ENCODE measurements at places on chromosomes 3 and 15.

- DNase-seq, result peak; percentile 97
These were observed 41.2 kb downstream of the CCDC12 start for GRCh38 chr3:46935168-46935858.

GRCh38 chr3:12838179-12838965, 3.0 kb downstream of the RPL32 start:
- DNase-seq, result peak; percentile 26

GRCh38 chr3:50135964-50136363, 19.2 kb upstream of the SEMA3F start:
- no peak for DNase-seq

- peak; percentile 5 for DNase-seq
These were observed 7.4 kb upstream of the TGM5 start for GRCh38 chr15:43274136-43274535.

DNA sequence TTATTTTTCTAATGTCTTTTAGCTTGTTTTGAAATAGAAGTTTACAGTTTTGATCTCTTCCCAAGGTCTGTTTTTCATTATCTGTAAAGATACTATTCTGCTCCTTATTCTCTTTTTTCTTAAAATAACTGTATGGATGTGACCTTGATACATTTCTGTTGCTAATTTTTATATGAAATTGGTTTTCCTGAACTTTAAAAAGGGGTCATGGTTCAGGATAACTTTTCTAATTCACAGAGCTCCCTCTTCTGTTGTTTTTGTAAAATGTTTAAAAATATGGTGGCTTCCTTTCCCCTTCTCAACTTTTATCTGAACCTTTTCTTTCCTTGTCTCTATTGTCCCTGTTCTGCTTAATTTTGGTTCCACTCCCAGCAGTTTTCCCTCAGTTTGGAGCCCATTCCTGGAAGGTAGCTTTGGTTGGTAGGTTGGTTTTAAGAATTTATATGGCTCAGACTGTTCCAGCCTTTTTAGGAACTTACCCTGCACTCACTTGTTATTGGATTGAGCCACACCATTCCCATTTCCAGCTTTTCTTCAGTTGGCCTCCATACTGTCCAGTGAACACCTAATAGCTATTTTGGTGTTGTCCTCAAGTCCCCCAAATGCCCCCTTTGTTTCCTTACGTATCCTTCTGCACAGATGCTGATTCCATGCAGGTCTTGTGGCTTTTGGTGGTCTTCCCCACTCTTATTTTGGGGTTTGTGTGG, 70.3 kb downstream of the SLMAP start:
- DNase-seq, result peak; percentile 9

- no peak for DNase-seq
These were observed 23.9 kb upstream of the TRA2B start for GRCh38 chr3:185961675-185962232.

GRCh38 chr15:89387140-89387903, 52.7 kb upstream of the POLG start:
- DNase-seq, result no peak

- no peak for DNase-seq
These were observed at the start of gene LHFPL4 for GRCh38 chr3:9553021-9553947. Gene LHFPL4, minus strand, starts transcription at chr3:9553822. Its CDS starts 1,143 bp downstream, at chr3:9552679.

DNA sequence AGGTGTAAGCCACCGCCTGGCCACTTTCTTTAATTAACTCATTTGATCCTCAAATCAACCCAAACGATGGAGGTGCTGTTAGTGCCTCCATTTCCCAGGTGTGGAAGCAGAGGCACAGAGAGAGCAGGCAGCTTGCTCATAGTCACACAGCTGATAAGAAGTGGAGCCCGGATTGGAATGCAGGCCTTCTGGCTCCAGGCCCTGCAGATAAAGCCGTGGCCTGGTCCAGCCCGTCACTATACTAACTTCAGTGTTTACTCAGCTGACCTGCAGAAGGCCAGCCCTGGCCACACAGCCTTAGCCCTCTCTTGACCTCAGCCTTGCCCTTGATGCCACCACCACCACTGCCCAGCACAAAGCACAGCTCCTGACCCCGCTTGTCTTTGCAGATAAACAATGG, 116.7 kb downstream of the NUP210 start:
- no peak for DNase-seq

DNA sequence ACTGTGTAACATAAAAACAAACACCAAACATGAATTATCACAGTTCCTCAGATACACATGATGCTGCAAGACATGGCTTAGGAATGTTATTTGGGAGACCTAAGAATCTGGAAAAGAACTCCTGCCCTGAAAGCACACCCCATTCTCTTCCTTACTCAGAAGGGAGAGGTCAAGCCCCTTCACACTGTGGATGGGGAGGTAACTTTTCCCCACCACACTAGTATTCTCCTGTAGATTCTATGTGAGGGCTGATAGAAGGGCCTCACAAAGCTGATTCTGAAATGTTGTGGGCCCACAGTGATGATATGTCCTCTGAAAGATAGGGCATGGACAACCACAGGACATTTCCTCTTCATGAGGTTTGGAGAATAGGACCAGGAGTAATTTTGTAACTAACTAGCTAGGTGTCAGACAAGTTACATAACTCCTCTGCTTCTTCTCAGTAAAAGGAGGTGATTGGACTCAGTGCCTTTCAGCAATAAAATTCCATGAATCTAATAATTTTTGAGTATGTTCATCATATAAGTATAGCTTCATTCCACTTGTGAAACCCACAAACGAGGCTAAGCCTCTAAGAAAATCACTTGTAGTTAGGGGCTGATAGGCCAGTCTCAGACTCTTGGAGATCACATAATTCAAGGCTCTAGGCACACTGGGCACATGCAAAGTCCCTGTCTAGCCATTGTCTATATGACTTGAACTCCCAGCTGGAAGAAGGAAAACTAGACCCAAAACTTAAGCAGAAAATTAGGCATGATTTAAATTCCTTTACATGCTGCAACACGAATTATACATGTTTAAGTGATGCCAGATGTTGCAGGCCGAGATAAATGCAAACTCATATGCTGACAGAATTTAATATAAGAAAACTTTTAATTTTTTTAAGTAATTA, 7.5 kb downstream of the PTX3 start:
- DNase-seq, result peak; percentile 75

GRCh38 chr3:44108481-44108880, 133.2 kb upstream of the TOPAZ1 start:
- no peak for DNase-seq

DNA sequence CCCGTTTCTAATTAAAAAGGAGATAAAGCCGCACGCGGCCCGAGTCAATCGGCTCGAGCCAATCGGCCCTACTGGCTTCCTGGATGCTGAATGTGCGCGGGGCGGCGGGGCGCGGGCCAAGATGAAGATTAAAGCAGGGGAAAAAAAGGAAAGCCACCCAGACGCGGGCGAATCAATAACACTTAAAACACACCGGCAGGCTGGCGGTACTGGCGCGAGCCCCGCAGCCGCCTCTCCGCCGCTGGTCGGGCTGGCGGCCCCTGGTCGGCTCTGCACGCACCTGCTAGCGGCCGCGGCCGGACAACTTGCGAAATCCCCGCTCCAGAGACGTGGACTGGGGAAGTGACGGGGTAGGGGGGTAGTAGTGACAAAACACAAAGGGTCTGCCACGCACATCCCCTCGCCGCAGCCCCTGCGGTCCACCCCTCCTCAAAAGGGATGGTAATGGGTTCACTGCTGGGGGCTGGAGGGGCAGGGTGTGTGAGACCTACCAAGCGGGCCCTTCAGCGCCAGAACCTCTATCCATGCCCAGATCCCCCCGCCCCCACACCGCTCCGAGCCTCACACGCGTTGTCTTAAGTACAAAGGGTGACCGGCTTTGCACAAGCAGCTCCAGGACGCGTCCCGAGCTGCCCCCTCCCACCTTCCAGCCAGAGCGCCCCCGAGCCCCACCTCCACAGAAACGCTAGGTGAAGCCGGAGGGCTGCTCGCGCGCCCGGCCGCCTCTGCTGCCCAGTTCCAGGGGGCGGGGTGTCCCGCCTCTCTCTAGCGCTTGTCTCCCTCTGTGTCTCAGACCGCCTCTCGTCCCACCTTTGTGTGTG, 1.4 kb downstream of the WNT7A start:
- no peak for DNase-seq

- DNase-seq, result peak; percentile 53
These were observed 19.0 kb downstream of the FAN1 start for GRCh38 chr15:30922480-30923311.

DNA sequence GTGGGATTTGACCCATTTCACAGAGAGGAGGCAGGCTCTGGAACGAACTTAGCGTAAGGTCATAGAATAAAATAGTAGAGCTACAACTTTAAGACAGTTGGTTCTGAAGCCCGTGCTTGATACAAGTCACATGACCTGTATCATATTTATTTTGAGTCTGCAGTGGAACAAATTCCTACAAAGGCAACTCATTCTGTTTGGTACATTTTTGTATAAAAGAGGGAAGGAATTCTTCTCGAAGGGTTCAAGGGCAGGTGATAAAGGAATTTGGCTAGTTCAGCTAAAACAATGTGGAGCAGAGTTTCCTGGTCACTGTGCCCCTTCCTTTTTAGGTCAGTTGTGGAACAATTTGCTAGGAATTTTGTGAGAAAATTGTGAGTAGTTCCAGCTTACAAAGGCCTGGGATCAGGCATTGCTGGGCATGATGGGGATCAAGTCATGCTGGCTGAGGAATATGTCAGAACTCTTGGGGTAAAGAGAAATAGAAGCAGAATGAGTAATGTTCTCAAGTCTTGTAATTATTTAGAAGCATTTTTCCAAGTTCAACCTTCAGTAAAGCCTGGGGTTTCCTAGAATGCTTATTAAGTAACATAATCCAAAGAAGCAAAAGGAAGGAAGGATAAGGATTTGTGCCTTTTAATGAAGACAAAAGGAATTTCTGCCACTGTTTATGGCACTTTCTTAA, 19.1 kb downstream of the USP3 start:
- peak; percentile 36 for DNase-seq

- peak; percentile 58 for DNase-seq
These were observed 301.5 kb downstream of the PYDC2 start for GRCh38 chr3:191762323-191762960.

GRCh38 chr15:41039121-41039520, 77.0 kb downstream of the INO80 start:
- no peak for DNase-seq

- DNase-seq, result no peak
These were observed 32.4 kb downstream of the ADAMTS17 start for GRCh38 chr15:100309109-100310040.

DNA sequence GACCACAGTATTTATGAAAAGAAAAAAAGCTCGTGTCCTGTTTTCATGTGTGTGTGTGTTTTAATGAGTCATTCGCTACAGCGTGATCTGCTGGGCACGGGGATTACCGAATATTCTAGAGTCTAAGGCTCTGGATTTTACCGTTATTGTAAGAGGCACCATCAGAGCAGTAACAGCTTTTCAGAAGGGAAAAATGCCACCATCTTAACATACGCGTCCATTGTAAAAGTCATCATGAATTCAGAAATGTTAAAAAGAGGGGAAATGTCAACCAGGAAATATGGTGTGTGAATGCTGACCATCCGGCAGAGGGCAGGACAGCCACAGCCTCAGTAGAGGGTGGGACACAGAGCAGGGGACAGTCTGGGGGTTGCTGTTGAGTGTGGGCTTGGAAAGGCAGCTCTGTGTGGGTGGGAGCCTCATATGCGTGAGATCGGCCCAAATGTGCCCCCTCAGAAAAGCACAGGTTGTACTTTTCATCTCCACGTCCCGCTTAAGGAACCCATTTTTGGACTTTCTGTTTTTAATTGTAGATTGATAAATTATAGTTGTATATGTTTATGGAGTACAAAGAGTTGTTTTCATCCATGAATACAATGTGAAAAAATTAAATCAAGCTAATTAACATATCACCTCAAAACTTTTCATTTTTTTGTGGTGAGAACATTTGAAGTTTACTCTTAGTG, 69.6 kb downstream of the ASB7 start:
- no peak for DNase-seq

- DNase-seq, result peak; percentile 43
These were observed 18.3 kb downstream of the MYZAP start for GRCh38 chr15:57609805-57610529.

GRCh38 chr15:31487811-31488436, 161.3 kb downstream of the KLF13 start:
- peak; percentile 66 for DNase-seq

DNA sequence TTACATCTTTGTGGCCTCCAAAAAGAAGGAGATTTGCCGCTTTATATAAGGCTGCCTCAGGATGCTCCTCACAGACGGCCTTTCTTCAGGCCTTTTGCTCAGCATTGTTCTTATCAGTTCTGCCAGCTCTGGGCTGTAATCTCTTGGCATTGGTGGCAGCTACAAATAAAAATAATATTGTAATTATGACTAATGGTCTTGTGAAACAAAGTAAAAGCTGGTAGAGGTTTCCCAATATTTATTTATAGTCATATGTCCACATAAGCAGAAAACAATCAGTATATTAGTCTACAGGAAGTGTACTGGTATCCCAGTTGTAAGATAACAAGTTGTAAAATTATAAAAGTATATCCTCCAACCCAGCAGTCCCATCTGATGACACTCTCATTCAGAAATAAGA, 7.3 kb downstream of the NEK4 start:
- DNase-seq, result no peak

DNA sequence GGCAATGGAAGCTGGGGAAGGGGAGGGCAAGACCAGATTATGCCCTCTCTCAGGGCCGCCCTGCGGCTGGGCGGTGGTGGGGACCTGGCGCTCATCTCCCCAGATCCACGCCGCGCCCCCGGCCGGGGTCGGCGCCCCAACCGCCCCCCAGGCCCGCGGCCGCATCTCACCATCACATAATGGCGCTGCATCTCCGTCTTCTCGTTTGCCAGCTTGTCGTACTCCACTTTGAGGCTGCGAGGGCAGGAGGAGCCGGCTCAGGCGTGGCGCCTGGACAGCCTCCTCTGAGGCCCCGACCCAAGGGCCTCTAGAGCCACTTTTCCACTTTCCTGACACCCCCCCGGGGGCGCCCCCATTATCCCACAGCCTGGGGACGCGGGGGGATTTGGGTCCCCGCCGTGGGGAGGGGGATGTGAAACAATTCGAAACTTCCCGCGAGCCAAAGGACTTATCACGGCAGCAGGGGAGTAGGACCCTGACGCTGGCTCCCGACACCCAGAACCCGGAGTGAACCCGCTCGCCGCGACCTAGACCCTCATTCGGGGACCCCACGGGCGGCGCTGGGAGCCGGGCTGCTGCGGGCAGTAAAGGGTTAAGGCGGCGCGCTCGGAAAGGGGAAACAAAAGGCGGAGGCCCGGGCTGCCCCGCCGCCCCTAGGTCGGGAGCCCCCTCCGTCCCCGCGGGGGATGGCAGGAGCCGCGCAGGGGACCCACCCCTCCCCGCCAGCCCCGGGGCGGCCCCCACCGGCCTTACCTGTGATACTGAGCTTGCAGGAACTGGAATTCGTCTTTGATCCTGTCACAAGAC, 2.1 kb downstream of the TLE3 start:
- DNase-seq, result no peak

Measured in AG10803 (cell line).